Endothelial cell of umbilical vein (primary cell): ENCODE measurements at places on chromosomes 3 and 15.

GRCh38 chr3:40876496-40876895 is 322.8 kb upstream of the CTNNB1 start:
- DNase-seq = no peak

DNA sequence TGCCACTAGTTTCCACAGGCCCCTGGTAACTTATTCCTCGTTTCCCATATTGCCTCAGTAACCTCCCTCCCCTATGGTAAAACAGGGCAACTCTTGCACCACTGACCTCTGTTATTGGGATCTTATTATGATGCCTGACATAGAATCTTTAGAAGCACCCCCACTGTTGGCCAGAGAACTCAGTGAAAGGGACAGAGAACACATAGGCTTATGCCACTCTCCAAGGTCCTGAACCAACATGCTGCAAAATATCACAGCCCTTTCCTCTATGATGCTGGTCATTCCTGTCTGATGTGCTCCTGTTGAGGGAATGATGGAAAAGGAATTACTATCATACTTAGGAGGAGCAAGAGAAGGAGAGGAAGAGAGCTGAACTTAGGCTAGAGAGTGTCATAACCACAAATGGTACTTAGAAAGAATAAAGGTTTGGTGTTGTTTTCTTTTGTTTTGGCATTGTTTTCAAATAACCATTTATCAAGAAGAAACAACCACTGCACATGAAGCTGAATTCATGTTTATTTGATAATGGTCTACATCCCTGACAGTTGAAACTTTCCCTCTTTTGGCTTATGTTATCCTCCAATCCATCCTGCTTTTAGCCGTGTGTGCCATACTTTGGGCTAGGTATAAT is 330.2 kb downstream of the EPHB1 start:
- peak; percentile 1 for DNase-seq

GRCh38 chr15:88491158-88491557 is 23.6 kb downstream of the MRPS11 start:
- DNase-seq = no peak

DNA sequence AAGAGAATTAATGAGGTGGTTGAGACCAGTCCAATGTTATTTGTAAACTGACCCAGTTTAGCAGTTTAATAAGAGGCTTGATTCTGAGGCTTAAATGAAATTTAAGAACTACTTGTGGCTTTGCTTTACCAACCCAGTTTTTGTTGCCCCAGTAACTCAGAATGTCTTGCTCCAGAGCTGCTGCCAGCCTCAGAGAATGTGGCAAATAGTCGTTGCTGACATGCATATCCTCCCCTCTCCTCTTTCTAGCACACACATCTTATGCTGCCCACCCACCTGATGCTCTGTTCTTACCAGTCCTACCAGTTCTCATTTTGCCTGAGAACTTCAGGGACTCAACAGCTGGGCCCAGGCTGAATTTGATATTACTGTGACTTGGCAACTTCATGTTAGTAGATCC is 92.4 kb upstream of the TSC22D2 start:
- no peak for DNase-seq

DNA sequence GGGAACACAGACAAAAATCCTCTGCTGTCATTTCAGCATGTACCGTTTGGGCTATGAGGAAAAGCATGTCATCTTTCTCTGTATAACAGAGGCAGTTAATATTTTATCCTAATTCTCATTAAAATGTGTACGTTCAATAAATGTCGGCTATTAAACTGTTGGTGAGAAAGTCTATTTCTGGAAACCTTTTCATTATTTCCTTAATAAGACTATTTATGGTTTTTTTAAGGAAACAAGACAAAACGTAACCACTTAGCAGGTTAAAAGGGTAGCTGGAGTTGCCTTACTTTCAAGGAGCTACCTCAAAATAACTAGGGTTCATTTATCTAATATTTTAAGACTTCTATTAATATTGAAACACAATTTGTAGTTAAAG is 1.8 kb upstream of the STT3B start:
- DNase-seq = no peak
